ENCODE measurements at places on chromosomes 6 and 20.
A peak's percentile ranks its signal among the peaks of the same experiment; 100 is the strongest.

GRCh38 chr6:138031850-138032249 lies 75.4 kb downstream of the PERP start:
- no peak for DNase-seq

DNA sequence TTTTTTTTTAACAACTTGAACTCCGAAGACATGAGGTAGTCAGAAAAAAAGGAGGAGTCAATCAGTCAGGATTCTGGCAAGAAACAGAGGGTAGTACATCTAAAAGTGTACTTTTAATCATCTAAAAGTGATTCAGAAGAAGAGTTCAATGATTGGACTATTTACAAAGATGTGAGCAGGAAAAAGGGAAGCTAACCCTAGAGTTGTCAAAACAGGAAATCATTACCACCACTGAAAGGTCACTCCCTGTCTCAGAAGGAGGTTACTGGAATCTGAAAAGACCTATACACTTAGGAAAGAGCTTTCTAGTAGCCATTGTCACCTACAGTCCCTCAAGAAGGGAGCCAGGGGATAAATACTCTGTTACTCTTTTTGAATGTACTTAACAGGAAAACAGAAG lies 16.7 kb upstream of the LMBRD1 start:
- no peak for DNase-seq

DNA sequence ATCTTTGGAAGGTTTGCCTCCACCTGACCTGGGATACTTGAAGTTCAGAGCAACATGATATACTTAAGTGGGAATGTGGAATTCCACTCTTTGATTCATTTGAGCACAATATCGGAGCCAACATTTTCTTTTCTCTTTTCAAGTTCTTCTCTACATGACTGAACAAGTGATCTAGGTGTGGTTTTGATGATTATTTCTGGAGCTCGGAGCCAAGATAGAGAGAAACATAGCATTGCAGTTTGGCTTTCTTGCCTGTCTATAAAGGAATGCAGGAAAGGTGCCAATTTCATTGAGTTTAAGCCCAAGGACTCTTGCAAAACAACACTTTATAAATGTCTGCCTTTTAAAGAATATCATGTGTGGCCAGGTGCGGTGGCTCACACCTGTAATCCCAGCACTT lies 124.2 kb upstream of the FAM83B start:
- DNase-seq: no peak

DNA sequence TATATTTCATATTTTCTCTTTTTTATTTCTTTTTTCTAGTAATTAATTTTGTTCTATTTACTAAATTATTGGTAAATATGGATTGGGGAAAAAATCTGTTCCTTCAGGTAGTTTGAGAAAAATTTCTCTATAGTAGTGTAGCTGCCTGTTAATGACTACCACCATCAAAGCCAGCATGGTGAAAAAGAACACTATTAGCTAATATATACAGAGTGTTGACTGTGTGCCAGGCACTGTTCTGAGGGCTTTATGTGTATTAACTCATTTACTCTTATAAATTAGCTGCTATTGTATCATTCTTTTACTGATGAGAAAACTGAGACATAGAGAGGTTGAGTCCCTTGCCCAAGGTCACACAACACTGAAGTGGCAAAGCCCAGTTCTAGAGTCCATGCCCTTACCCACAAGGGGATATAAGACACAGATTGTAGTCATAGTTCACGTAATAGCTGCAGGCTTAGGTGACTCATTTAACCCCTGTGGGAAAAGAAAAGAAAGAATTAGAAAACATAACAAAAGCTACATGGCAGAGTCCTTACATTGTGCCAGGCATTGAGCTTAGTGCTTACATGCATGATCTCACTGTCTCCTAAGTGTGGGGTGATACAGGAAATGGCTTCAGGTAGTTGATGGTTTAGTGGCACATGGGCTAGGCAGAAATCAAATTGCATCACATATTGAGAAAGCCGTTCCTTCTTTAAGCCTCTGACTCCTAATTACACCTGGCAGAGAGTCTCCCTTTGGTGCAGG lies 12.2 kb upstream of the AKIRIN2 start:
- no peak for DNase-seq

- no peak for DNase-seq
These were observed 23.7 kb upstream of the SLC22A7 start for GRCh38 chr6:43274127-43274915.

DNA sequence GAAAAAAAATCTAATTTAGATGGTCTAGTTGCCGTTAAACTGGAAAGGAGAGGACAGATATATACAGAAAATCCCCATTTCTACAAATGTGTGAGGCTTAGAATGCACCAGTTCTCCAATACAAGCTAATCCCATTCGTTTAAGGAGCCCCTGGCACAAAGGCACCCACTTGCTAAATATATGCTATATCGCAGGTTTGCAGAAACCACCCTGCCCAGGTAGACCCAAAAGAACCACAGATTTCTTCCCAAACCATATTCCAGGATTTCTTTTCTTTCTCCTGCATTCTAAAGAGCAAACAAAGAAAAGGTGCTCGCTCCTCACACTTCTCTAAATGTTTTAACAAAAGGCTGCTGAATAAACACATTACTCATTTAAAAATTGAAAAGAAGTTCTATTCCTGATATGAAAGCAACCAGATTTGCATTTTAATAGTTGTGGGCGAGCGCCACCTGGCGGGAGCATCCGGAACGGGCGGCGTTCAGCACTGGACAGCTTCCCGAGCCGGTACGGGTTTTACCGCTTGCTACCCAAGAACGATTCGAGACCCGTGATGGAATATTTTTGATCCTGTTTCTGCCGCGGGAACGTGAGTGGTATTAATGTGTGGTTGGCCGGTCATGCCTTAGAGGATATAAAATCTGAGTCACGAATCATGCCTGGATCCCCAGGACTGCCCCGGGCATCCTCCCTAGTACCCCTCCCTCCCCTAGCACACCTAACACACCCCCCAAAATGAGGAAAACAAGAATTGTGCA lies 2.1 kb downstream of the PTPRT start:
- peak; percentile 41 for DNase-seq

- DNase-seq: no peak
These were observed 62.4 kb upstream of the PTPN1 start for GRCh38 chr20:50447817-50448216.

GRCh38 chr20:5173751-5174150 lies 46.9 kb downstream of the CDS2 start:
- no peak for DNase-seq

All from NCI-H146 (cell line).